ENCODE measurements at places on chromosomes 5 and 9.
A peak's percentile ranks its signal among the peaks of the same experiment; 100 is the strongest.

DNA sequence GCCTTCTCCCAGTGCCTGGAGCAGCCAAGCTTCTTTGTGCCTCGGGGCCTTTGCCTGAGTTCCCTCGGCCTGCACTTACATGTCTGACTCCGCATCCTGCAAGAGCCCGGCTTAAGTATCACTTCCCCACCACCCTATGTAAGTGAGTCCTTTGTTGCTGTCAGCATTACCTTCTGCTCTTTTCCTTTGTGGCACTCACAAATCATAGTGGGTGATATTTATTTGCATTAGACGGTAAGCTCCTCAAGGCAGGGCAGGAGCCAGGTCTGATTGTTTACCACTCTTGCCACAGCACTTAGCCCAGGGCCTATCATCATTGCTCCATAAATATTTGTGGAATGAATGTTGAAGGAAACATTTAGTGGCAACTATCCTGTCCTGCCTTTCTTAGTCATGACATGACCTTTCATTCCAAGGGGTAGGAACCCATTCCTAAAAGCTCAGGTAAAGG, 4.8 kb downstream of the GM2A start:
- H3K27ac ChIP-seq: no peak overlapping the region
- H3K4me1 ChIP-seq: peaks cover 19% of the 10 kb centered on the region
- DNase-seq: no peak
- no peak overlapping the region for H3K4me3 ChIP-seq

- H3K4me1 ChIP-seq: no peaks in the 10 kb centered on the region
- DNase-seq: no peak
- no peak overlapping the region for H3K27ac ChIP-seq
- H3K4me3 ChIP-seq: no peak overlapping the region
- no peaks in the 10 kb centered on the region for H3K27me3 ChIP-seq
These were observed 59.5 kb downstream of the MAST4 start for GRCh38 chr5:66655395-66656324.

DNA sequence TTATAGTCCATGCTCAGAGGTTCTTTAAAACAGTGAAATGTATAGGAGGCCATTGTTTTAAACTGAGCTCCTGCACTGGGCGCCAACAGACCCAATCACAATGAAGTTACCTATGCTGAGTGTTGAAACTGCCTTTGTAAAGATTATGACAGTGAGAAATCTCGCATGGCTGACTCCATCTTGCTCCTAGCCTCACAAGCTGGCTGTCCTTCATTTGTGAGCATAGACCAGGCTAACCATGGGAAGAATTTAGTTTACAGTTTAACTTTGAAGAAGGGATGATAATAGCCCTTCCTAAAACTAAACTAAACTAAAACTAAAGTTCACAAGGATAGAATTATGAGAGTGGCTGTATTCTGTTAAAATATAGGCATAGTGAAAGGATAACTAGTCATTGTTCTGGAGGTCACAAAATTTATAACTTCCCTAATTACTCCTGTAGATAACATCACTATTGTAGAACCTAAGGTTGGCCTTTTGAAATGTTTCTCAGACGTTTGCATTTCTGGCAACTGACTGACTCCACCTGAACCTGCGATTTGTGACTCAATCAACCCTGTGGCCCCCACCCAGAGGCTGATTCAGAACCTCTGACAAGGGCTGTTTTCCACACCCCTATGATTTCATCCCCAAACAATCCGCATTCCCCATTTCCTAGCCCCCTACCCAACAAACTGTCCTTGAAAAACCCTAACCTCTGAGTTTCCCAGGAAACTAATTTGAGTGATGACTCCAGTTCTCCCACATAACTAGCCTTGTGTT, 59.1 kb downstream of the HMHB1 start:
- no peaks in the 10 kb centered on the region for H3K4me1 ChIP-seq
- H3K27me3 ChIP-seq: no peaks in the 10 kb centered on the region
- H3K36me3 ChIP-seq: no peaks in the 10 kb centered on the region
- no peak overlapping the region for H3K27ac ChIP-seq
- H3K4me3 ChIP-seq: no peak overlapping the region

DNA sequence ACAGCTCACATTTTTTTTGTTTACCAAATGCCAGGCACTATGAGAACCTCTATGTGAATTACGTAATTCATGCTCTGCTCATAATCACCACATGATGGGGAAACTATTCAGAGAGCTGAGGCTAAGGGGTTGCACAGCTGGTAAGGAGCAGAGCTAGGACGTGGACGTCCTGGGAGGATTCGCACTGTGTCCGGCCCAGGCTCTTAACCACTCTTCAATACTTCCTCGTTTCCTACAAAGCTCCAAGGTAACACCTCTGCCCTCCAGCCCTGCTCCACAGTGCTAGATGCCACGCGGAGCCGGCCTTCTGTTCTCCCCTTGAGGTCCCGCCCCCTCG, 8.7 kb downstream of the PHF19 start:
- H3K4me3 ChIP-seq: peak overlapping the region; percentile 46
- DNase-seq: no peak
- H3K27me3 ChIP-seq: no peaks in the 10 kb centered on the region
- H3K36me3 ChIP-seq: peaks cover 63% of the 10 kb centered on the region
- peaks cover 37% of the 10 kb centered on the region for H3K4me1 ChIP-seq
- H3K27ac ChIP-seq: peak overlapping the region; percentile 67

GRCh38 chr5:58044166-58044565, 415.7 kb downstream of the PLK2 start:
- H3K4me3 ChIP-seq: no peak overlapping the region
- H3K27ac ChIP-seq: no peak overlapping the region
- no peaks in the 10 kb centered on the region for H3K4me1 ChIP-seq
- H3K27me3 ChIP-seq: no peaks in the 10 kb centered on the region
- DNase-seq: no peak

GRCh38 chr5:72840041-72840440, 23.6 kb downstream of the TNPO1 start:
- no peak overlapping the region for H3K27ac ChIP-seq
- H3K4me3 ChIP-seq: no peak overlapping the region
- H3K36me3 ChIP-seq: no peaks in the 10 kb centered on the region
- no peaks in the 10 kb centered on the region for H3K27me3 ChIP-seq
- no peak for DNase-seq
- H3K4me1 ChIP-seq: no peaks in the 10 kb centered on the region

DNA sequence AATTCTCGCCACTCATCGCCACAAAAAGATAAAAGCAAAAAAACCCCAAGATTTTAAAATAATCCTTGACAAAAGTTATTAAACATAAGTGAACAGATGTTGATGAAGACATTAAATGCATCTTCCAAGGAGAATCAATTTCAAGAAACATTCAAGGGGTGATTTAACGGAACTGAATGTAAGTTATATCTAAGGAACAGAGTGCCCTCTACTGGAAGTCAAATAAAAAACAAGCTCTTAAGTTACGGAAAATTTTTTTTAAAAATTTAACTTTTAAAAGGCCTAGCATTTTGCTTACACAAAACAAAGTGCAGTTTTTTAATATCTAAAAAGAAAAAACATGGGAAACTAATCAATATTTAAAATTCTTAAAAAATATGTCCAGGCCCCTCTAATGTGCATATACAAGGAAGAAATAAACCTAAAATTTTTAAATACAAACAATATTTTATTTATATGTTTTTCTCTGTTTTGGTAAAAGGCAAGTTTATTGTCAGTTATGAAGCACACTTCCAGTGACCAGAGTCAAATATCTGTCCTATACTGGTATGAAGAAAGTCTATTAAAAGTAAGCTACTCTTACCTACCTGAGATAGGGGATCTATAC, 28.0 kb downstream of the TEX10 start:
- H3K27me3 ChIP-seq: no peaks in the 10 kb centered on the region
- no peaks in the 10 kb centered on the region for H3K4me1 ChIP-seq
- DNase-seq: no peak
- H3K4me3 ChIP-seq: no peak overlapping the region
- peaks cover 49% of the 10 kb centered on the region for H3K36me3 ChIP-seq

- DNase-seq: no peak
- H3K4me1 ChIP-seq: no peaks in the 10 kb centered on the region
- no peak overlapping the region for H3K4me3 ChIP-seq
These were observed 153.9 kb downstream of the GPBP1 start for GRCh38 chr5:57327561-57328367.

- H3K27ac ChIP-seq: no peak overlapping the region
- H3K27me3 ChIP-seq: no peaks in the 10 kb centered on the region
- no peaks in the 10 kb centered on the region for H3K4me1 ChIP-seq
These were observed 93.5 kb downstream of the JMY start for GRCh38 chr5:79329453-79329852.

DNA sequence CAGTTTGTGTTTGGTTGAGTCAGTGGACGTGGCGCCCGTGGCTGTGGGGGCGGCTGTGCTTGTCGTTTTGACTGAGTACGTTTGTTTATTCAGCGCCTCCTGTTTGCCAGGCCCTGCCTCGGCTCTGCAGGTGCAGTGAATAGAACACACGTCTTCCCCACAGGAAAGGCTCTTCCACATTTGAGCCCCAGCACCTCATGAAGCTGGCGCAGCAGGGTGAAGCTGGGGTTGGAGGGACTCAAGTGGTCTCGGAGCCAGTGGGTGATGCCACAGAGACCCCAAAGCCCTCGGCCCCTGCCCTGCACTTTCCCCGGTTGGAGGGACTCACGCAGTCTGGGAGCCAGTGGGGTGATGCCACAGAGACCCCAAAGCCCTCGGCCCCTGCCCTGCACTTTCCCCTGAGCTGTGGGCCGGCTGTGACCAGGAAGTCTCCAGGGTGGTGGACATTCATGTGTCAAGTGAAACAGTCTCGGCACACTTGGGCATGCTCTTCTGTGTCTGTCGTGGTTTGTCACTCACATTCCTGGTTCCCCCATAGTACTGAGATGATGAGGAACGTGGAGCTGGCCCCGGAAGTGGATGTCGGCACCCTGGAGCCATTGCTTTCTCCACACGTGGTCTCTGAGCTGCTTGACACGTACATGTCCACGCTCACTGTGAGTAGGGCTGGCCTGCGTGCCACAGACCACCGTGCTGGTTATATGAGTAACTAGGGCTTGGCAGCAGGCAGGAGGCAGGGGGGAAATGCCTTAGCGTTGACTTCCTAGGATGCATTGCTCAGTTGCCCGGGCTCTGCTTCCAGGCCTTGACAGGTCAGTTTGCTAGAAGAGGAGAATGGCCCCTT, 13.6 kb downstream of the EXOC3 start:
- DNase-seq: no peak
- H3K27ac ChIP-seq: no peak overlapping the region
- no peak overlapping the region for H3K4me3 ChIP-seq

DNA sequence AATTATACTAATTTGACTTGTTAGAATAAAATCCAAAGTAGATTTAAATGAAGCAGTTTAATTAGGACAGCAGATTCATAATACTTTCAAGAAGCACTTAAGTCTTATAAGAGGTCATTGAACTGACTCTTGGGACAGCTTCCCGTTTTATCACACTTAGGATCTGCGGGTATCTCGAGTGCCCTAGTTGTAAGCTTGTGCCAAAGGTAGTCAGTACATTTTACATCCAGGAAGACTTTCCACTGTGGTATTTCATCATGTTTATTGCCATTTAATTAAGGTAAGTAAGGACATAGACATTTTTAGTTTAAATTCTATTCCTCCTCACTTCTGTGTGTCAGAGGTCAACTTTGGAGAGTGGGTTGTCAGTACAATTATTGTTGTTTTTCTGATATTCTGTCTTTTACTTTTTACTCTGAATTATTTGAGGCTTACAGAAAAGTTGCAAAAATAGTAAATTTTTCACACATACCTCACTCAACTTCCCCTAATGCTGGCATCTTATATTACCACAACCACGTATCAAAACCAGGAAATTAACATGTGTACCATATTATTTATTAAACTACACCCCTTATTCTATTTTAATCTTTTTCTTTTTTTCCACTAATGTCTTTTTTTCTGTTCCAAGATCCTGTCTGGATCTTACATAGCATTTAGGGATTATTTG, 7.5 kb upstream of the ZNF367 start:
- no peaks in the 10 kb centered on the region for H3K27me3 ChIP-seq
- DNase-seq: no peak
- H3K27ac ChIP-seq: no peak overlapping the region
- H3K4me1 ChIP-seq: peaks cover 4% of the 10 kb centered on the region

DNA sequence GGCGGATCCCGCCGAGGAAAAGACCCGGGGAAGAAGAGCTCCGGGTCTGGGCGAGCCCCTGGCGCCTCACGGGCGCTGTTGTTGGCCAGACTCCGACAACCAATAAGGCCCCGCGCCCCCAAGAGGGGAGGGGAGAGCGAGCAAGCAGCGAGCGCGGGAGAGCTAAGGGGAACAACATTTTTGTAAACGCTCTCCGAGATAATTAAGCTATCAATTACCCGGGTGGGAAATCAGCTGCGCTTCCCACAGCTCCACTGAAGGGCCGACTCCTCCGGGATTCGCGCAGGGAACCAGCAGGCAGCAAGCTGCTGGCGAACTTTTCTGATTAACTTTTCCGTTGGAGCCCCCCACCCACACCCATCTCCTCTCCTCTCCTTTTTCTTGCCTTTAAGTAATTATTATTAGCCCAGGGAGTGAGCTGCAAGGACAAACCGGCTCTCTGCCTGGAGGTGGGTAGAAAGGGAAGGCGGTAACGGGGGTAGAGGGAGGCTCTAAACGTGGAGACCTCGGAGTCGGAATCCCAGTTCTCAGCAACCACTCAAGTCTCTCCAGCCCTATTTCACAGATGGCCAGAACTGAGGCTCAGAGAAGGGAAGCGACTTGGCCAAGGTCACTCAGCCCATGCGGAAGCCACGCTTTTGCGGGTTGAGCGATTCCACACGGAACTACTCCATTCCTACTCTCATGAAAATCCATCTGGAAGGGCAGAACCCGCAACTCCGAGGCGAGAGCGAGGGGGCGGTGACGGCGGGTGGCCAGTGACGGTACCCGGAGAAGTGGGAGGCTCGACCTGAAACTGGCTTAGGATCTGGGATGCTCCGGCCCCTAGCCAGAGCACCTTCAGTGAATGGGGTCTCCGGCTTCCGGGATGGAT, 1.3 kb downstream of the ASTN2 start:
- H3K4me3 ChIP-seq: no peak overlapping the region
- H3K4me1 ChIP-seq: no peaks in the 10 kb centered on the region
- DNase-seq: no peak

DNA sequence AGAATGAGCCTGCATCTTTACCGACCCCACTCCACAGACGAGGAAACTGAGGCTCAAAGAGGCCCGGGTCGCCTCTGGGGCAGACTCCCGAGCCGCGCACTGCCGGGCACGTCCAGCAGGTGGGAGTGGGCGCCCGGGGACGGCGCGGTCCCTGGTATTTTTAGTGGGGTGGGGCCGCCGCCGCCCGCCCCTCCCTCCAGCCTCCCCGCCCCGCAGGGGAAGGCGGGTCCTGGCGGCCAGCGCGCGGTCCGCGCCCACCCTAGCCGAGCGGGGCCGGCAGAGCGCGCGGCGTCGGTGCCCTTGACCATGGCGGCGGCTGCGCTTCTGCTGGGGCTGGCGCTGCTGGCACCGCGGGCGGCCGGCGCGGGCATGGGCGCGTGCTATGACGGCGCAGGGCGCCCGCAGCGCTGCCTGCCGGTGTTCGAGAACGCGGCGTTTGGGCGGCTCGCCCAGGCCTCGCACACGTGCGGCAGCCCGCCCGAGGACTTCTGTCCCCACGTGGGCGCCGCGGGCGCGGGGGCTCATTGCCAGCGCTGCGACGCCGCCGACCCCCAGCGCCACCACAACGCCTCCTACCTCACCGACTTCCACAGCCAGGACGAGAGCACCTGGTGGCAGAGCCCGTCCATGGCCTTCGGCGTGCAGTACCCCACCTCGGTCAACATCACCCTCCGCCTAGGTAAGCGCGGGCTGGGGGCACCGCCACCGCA, at the start of gene LAMC3:
TSS of gene LAMC3 (plus strand) at position 266 of the 710 bp plus-strand sequence. CDS start at position 307, 41 bp downstream.
- H3K27ac ChIP-seq: no peak within 1 kb of the TSS
- no peaks in the 10 kb centered on the region for H3K36me3 ChIP-seq
- peaks cover 37% of the 10 kb centered on the region for H3K27me3 ChIP-seq
- no peak for DNase-seq
- H3K4me3 ChIP-seq: no peak within 1 kb of the TSS
- peaks cover 7% of the 10 kb centered on the region for H3K4me1 ChIP-seq

GRCh38 chr9:3224931-3225330, 300.9 kb downstream of the RFX3 start:
- no peak for DNase-seq
- H3K27ac ChIP-seq: no peak overlapping the region
- H3K27me3 ChIP-seq: no peaks in the 10 kb centered on the region
- H3K4me3 ChIP-seq: no peak overlapping the region
- H3K4me1 ChIP-seq: no peaks in the 10 kb centered on the region
